CD4-positive, alpha-beta T cell (primary cell): ENCODE measurements at places on chromosomes 4 and X.

GRCh38 chr4:98260047-98260578, 1.1 kb upstream of the RAP1GDS1 start:
- no peaks in the 10 kb centered on the region for H3K27me3 ChIP-seq
- H3K4me3 ChIP-seq, result peak overlapping the region; percentile 96
- peak overlapping the region; percentile 81 for H3K27ac ChIP-seq
- no peak for DNase-seq
- H3K36me3 ChIP-seq, result no peaks in the 10 kb centered on the region
- peaks cover 19% of the 10 kb centered on the region for H3K4me1 ChIP-seq

DNA sequence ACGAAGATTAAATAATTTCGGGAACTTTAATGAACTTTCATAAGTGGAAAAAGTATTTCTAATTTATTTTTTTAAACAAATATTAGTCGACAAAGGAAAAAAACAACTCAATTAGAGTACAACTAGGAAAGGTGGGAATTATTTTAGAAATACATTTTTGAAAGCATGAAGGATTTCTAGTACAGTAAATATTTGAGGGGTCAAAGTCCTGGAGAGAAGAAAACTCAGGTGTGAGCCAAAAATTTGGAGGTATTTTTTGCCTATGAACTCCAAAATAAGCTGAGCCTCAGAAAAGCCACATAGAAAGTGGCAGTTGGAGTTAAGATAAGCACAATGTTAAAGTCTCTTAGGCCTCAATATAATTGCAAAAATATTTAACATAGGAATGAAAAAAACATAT, 2017.3 kb downstream of the C4orf33 start:
- H3K4me1 ChIP-seq, result no peaks in the 10 kb centered on the region
- no peak for DNase-seq
- no peak overlapping the region for H3K27ac ChIP-seq
- no peak overlapping the region for H3K4me3 ChIP-seq

DNA sequence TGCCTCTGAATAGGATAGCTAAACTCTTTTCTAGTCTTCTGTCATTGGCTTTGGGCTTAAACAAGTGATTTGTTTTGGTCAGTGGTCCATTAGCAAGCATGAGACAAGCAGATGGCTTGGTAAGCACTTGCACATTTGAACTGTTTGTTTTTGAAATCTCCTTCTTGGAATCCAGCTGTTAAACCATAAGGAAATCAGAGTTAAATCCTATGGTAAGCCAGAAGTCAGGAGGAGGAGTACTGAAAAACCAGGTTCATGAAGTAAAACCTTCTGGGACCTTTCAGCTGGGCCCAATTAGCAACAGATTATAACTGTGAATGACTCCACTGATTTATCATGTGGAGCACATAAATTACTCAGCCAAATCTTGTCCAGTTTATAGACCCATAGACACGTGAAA, 1042.5 kb upstream of the PABPC4L start:
- no peak overlapping the region for H3K27ac ChIP-seq
- H3K36me3 ChIP-seq, result no peaks in the 10 kb centered on the region
- H3K27me3 ChIP-seq, result no peaks in the 10 kb centered on the region
- no peaks in the 10 kb centered on the region for H3K4me1 ChIP-seq

GRCh38 chr4:142085513-142086292, 449.3 kb downstream of the IL15 start:
- no peak overlapping the region for H3K27ac ChIP-seq
- no peak for DNase-seq
- no peak overlapping the region for H3K4me3 ChIP-seq
- H3K36me3 ChIP-seq, result peaks cover 60% of the 10 kb centered on the region

DNA sequence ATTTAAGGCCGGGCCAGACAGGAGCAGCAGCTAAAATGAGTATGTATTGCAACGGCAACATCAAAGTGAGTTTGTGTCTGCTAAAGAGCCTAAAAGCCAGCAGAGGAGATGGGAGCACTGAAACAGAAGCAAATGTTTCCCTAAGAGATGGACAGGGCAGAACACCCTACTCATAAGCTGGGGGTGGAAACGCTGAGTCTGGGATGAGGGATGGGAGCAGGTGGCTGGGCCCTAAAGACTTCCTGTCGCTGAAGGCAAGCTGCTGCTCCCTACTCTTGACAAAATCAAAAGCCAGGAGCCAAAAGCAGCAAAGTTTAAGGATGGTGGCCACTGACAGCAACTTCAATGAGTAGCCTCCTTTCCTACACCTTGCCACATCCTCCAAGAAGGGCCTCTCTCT, 40.6 kb upstream of the NAP1L5 start:
- no peak for DNase-seq
- peaks cover 17% of the 10 kb centered on the region for H3K4me1 ChIP-seq
- H3K4me3 ChIP-seq, result no peak overlapping the region
- H3K36me3 ChIP-seq, result peaks cover 5% of the 10 kb centered on the region

DNA sequence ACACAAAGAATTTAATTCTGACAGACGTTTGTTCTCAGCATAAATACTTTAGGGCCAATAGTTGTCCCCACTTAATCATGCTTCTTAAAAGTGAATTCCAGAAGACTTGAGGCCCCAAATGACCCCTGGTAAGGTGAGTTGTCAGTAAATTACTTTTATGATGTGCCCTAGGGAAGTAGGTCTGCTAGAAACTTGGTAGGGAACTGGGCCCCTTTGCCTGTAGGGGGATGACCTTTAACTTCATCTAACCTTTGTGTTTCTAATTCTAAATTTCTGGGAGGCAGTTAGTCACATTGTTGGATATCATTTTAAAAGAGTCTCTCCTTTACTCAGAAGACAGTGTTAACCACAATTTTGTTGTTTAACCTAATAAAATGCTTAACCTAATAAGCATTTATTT, 28.8 kb downstream of the HHIP start:
- DNase-seq, result no peak
- no peak overlapping the region for H3K27ac ChIP-seq
- H3K27me3 ChIP-seq, result no peaks in the 10 kb centered on the region
- H3K36me3 ChIP-seq, result no peaks in the 10 kb centered on the region
- no peaks in the 10 kb centered on the region for H3K4me1 ChIP-seq

GRCh38 chrX:9897761-9898161, 69.4 kb upstream of the CLDN34 start:
- no peak overlapping the region for H3K4me3 ChIP-seq
- DNase-seq, result no peak
- H3K36me3 ChIP-seq, result no peaks in the 10 kb centered on the region
- no peaks in the 10 kb centered on the region for H3K27me3 ChIP-seq

DNA sequence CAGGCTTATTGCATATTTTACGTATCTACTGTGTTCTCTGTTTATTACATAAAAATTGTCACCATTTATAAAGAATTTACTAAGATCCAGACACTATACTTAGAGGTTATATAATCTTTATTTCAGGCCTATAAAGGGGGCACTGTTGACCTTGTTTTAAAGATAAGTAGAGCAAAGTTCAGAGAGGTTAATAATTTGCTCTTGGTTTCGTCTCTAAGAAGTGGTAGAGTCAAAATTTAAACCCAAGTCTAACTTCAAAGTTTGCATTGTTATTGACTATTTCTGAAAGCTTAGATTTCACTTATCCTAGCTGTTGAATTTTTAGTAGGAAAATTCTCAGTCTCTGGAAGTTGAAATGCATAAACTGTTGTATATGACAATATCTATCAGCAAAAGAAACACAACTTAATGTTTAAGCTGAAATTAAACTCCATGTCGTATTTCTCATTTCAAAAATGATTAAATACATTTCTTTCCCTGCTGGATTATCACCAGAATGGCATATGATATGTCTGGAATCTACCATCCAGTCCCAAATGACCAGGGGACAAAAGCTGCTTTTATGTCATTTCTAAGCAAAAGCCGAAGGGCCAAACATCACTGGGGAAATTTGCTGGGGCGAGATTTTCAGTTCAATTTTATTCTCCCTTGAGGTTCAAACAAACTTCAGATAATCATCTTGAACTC, 138.4 kb downstream of the SLC7A11 start:
- H3K27me3 ChIP-seq, result no peaks in the 10 kb centered on the region
- no peaks in the 10 kb centered on the region for H3K4me1 ChIP-seq
- no peak overlapping the region for H3K27ac ChIP-seq
- no peaks in the 10 kb centered on the region for H3K36me3 ChIP-seq
- no peak overlapping the region for H3K4me3 ChIP-seq

DNA sequence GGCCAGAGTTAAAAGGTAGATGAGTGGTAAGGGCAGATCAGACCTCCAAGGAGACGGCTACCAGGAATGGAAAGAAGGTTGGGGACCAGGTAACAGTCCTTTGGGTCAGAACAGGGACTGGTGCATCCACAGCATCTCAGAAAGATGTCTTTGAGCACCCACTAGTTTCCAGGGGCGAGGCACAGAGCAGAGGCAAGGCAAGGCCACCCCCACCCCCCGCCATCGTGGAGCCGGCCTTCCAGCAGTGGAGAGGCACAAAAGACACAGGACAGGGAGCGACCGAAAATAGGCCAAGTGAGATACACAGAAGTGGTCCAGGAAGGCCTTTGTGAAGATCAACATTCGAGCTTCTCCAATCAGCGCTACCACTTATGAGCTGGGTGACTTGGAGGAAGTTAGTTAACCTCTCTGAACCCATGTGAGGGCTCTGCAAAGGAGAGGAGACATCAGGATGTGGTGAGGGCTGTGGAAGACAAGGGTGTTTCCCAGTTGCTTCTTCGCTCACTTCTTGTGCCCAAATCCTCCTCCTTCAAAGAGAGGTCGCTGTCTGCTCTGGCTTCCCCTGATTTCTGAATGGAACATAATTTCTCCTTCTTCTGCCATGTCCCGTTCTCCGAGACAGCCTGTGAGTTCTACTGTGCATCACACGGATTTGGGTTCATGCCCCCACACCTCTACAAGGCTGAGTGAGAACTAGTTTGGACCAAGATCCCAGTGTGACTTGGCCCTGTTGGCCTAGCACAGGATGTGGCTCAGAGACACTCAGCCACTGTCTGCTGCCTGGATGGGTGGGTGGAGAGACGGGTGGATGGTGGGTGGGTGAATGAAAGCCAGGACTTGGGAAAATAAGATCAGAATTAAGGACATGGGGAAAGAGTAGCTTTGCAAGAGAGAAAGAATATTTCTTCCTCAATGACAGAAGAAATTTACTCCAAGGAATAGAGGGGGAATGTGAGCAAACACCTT, 16.7 kb upstream of the MSX1 start:
- peaks cover 9% of the 10 kb centered on the region for H3K27me3 ChIP-seq
- no peak overlapping the region for H3K27ac ChIP-seq
- H3K4me1 ChIP-seq, result peaks cover 2% of the 10 kb centered on the region
- no peak overlapping the region for H3K4me3 ChIP-seq

DNA sequence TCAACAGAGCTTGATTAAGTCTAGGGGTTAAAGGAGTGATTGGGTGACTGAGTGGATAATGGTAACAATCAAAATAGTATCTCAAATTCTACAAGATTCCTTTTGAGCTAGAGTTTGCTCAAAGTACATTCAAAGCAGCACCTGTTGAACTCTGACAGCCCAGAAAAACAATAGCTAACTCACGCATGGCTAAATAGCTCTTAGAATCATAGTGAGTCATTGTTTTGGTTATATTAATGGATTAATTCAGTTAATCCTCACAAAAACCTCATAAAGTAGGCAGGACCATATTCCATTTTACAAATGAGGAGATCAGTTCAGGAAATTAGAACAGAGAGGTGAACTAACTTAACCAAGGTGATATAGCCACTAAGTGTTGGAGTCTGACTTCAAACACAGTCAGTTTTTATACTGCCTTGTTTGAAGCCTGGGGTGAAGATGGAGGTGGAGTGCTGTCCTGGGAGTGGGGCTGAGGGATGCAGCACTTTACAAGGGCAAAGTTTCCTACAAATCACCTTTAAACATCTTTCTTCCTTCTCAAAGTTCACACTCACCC, 35.9 kb upstream of the PPM1K start:
- peak overlapping the region; percentile 10 for H3K4me3 ChIP-seq
- no peaks in the 10 kb centered on the region for H3K27me3 ChIP-seq
- H3K36me3 ChIP-seq, result no peaks in the 10 kb centered on the region

- no peaks in the 10 kb centered on the region for H3K4me1 ChIP-seq
- no peak for DNase-seq
- no peaks in the 10 kb centered on the region for H3K27me3 ChIP-seq
- no peaks in the 10 kb centered on the region for H3K36me3 ChIP-seq
- H3K4me3 ChIP-seq, result no peak overlapping the region
Measured at GRCh38 chrX:47026198-47026597, 52.0 kb upstream of the RGN start.

- no peak for DNase-seq
- H3K4me1 ChIP-seq, result no peaks in the 10 kb centered on the region
- no peak overlapping the region for H3K4me3 ChIP-seq
- peaks cover 20% of the 10 kb centered on the region for H3K36me3 ChIP-seq
Measured at GRCh38 chr4:128275346-128275745, 12.3 kb downstream of the PGRMC2 start.

GRCh38 chrX:133364865-133365264, 50.4 kb downstream of the GPC4 start:
- H3K27ac ChIP-seq, result no peak overlapping the region
- H3K4me1 ChIP-seq, result no peaks in the 10 kb centered on the region
- no peaks in the 10 kb centered on the region for H3K36me3 ChIP-seq
- DNase-seq, result no peak
- H3K4me3 ChIP-seq, result no peak overlapping the region
- no peaks in the 10 kb centered on the region for H3K27me3 ChIP-seq

GRCh38 chr4:47715716-47716416, 122.0 kb downstream of the CORIN start:
- peaks cover under 1% of the 10 kb centered on the region for H3K27me3 ChIP-seq
- no peak overlapping the region for H3K4me3 ChIP-seq
- no peak overlapping the region for H3K27ac ChIP-seq

DNA sequence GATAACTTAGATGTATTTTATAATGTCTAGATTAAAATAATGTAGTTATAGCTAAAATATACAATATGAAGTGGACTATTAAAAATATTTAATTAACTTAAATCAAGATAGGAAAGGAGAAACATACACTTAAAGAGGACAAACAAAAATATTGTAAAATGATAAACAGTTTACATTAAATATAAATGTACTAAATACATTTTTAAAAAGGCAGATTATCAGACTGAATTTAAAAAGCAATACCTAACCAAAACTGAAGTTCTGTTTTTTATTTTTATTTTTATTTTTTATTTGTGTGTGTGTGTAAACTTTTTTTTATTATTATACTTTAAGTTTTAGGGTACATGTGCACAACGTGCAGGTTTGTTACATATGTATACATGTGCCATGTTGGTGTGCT, 811.6 kb upstream of the INTU start:
- no peaks in the 10 kb centered on the region for H3K27me3 ChIP-seq
- H3K4me3 ChIP-seq, result no peak overlapping the region
- DNase-seq, result no peak
- H3K4me1 ChIP-seq, result no peaks in the 10 kb centered on the region
- no peaks in the 10 kb centered on the region for H3K36me3 ChIP-seq
- no peak overlapping the region for H3K27ac ChIP-seq
